ENCODE measurements at places on chromosomes 3 and 15.

GRCh38 chr3:12439161-12439940 is 44.9 kb upstream of the TSEN2 start:
- no peak for DNase-seq

GRCh38 chr15:25864966-25865365 is 1.8 kb upstream of the ATP10A start:
- no peak for DNase-seq

- no peak for DNase-seq
These were observed 11.5 kb upstream of the CCR9 start for GRCh38 chr3:45874677-45875346.

GRCh38 chr15:57259568-57260040 is 116.7 kb upstream of the CGNL1 start:
- no peak for DNase-seq

DNA sequence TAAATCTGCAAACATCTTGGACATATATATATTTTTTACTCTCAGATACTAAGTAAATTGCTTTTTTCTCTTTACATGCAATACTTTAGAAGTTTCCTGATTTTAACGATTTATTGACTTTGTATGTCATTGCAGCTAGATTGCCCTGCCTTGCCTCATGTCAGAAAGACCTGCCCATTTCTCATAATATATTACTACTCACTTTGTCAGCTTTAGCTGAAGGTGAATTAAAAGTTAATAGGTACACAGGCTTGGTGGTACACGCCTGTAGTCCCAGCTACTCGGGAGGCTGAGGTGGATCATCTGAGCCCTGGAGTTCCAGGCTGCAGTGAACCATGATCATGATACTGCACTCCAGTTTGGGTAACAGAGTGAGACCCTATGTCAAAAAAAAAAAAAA is 52.8 kb downstream of the PLS1 start:
- no peak for DNase-seq

GRCh38 chr3:100781301-100781700 is 72.0 kb downstream of the TFG start:
- DNase-seq: no peak

DNA sequence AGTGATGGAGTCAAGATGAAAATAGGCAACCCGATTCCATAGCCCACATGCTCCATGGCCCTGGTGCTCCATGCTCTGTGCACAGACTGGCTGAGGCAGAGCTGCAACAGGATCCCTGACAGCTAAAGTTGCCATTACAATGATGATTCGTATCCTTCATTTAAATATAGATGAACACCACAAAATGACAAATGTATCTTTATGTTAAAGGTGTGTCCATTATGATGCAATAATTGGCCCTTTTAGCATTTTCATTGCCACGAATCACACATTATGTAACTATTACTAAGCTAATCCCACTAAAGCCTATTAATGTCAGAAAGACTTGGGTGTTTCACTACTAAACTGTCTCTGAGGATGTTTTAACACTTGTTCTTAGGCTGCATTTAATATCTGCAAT is 270.2 kb upstream of the THBS1 start:
- no peak for DNase-seq

DNA sequence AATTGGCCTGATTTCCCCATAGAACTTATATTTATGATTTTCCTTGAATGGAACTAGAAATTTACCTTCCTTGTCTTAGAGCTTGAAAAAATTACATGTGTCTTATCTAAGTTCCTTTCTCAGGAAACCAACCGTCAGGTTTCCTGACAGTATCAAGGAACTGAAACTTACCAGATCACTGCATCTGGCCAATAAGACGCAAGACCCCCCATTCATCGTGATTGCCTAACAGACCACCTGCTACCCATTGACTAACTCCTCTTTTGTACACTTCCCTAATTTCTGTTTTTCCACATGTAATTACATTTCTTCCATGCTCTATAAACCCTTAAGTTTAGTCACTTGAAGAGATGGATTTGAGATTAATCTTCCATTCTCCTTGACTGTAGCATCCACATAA is 517.2 kb upstream of the CBLB start:
- no peak for DNase-seq

- DNase-seq: no peak
These were observed 12.0 kb upstream of the TASOR start for GRCh38 chr3:56694867-56695683.

DNA sequence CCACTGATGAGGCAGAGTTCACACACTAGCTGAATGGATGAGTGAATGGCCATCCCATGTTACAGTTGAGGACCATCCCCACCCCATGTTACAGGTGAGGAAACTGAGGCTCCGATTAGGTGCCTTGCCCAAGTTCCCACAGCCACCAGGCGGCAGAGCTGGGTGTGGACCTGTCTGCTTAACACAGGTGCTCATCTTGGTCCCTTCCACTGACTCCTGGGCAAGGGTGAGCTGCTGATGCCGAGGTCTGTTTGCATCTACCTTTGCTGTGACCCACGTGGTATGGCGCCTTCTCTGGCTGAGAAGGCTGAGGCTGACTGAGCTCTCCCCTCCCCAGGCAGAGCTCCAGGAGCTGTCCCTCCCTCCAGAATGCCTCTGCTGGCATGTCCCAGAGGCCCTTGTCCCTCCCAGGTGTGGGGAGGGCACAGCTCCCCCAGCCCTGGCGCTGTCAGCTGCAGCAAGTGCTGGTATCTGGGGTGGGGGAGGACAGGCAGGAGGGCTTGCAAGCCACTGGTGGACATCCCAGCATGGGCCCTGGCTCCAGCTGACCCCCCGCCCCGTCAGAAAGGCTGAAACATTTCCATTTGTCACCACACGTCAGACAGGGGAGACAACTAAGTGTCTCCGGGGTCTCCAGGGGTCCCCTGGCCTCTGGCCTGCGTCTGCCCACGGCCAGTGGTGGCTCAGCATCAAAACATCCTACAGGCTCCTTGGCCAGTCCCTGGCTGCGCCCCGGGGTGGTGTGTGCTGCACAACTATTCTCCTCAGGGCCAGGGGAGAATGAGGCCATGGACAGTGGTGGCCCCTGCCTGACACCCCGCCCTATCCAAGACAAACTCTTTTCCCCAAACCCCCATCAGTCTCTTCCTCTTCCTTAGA is 105.4 kb downstream of the ADCY5 start:
- DNase-seq: no peak

DNA sequence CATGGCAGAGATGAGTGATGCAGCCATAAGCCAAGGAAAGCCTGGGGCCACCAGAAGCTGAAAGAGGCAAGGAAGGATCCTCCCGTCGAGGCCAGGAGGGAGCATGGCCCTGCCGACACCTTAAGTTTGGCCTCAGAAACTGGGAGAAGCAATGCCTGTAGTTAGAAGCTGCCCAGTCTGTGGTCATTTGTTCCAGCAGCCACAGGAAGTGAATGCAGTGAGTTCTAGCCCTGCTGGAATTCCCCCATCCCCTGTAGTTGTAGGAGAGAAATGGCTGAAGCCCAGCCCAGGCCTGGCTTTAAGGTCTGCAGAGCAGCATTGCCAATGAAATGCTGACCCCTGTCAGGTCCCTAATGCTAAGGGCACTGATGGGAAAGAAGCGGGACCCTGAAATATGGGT is 12.2 kb upstream of the CHSY1 start:
- DNase-seq: no peak

DNA sequence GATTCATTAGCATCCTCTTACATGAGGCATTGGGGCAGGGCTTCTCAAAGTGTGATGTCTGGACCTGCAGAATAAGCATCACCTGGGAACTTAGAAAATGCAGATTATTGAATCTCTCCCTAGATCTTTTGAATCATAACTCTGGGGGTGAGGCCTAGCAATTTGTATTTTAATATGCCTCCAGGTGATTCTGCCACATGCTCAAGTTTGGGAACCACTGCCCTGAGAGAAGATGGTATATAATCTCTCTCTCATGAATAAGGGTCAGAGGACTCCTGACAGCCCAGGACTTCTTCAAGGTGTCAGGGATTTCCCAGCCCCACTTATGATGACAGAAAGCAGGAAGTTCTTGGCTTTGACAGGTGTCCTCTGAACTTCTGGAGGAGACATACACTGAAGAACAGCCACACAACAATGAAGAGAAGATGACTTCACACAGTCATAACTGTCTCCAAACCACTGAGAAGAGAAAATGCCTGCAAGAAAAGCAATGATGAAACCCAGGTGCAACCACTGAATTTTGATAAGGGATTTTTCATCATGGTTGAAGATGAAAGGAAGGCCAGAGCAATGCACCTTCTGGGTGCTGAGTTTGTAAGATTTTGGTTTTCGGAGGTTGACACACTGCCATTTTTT is 211.9 kb upstream of the MRPL3 start:
- DNase-seq: no peak

DNA sequence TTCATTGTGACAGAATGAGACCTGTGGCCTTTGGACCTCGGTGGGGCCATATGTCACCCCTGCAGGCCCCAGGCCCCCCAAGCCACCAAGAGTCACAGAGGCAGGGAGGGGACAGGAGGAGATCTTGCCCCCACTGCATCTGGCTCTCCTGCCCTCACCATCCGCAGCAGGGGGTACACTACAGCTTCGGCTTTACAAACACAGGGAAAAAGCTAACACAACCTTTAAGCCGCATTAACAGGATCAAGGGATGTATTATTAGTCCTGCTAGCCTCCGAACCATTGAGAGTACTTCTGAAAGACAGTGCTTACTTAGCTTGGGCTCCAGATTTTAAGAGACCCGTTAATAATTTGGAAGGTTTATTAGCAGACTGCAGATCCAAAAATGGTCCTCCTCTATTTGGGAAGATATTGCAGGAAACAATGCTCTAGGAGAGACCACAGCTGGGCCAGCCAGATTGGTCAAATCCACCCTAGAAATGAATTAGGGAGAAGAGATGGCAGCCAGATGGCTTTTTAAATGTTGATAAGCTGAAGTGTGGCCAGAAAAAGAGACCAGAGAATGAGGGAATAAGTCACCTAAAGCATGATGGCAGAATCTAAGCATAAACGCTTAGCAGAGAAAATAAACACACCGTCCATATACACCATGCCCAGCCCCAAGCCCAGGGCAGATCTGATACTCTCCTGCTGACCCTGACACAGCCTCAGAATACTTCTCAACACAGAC is 31.5 kb downstream of the SRGAP3 start:
- no peak for DNase-seq

DNA sequence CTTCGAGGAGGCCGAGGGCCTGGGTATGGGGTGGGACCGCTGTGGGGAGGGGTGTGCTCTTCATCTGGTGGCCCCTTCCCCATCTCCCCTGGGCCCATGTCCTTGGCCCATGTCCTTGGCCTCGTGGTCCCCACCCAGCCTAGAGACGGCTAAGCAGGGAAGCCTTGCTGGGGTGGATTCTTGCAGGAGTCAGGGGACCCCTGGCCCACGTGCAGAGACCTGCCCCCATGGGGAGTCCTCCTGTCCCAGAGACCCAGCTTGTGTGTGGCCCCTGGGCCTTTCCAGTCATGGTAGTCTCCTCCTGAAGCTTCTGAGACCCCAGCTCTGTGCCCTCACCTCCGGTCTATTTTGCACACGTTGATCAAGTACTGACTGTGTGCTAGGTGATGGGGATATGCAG is 97.4 kb downstream of the TBC1D2B start:
- no peak for DNase-seq

- DNase-seq: no peak
These were observed 71.4 kb downstream of the ANXA2 start for GRCh38 chr15:60326343-60326742.

GRCh38 chr3:193520738-193521137 is 34.0 kb downstream of the ATP13A4 start:
- DNase-seq: no peak

GRCh38 chr3:190631295-190631694 is 117.4 kb downstream of the IL1RAP start:
- DNase-seq: no peak

DNA sequence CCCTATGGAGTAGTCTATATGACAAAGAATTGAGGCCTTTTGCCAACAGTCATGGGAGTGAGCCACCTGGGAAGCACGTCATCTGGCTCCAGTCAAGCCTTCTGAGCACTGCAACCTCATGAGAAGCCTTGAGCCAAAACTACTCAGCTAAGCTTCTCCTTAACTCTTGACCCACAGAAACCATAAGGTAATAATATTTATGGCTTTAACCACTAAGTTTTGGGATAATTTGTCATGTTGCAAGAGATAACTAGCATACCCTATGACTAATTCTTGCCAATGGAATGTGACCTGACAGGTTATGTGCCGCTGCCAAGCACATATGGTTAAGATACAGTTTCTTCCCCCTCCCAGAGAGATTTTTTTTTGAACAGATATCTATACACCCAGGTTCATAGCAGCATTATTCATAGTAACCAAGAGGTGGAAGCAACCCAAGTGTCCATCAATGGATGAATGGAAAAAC is 11.8 kb upstream of the SLC6A11 start:
- DNase-seq: no peak

- DNase-seq: no peak
These were observed 5.9 kb downstream of the LRRC28 start for GRCh38 chr15:99257107-99257750.

DNA sequence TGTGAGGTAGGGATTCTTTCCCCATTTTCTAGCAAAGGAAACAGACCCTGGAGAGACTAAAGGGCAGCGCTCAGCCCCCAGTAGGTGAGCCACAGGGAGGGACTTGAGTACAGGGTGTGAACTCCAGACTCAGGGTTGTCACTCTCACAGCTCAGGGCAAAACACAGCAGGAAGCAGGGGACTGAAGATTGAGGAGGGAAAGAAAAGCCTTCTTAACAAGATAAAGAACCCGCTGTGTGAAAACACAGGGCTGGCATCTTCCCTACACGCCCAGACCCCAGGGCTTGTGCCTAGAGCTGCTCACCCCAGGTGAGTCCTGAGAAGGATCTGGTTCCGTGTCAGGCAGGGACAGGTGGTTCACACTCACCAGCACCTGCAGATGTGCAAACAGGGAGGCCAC is 59.6 kb downstream of the ABTB1 start:
- DNase-seq: no peak

DNA sequence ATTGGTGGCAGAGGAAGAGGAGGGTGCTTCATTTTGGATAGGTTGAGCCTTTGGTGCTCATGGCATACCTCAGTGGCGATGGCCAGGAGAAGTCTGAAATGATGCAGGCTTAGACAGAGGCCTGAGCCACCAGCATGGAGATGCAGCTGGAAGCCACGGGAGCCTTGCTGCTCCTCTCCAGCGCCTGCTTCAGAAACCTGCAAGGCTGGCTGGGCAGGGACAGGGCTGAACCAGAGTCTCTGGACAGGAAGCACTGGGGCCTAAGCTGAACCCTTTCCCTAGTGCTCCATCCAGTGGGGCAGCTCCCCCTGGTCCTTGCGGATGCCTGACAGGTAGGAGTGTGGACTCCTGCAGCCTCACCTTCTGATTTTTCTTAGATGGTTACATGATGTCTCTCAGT is 36.7 kb upstream of the ADCY5 start:
- DNase-seq: no peak

DNA sequence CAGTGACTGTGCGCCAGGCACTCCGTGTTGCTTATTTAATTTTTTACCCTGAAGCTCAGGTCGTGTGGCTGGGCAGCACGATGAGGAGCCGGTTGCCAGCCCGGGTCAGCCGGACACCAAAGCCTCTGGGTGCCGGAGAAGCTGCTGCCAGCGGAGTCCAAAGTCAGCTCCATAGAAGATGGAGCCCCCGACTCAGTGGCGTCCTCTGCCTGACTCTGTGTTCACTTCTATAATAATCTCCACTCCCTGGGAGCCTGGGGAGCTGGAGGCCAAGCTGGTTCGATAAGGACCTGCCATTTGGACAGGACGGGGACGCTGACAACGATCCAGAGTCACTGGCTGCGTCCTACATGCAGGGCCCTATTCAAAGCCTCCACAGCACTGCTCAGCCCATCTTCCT is 78.6 kb downstream of the VGLL4 start:
- DNase-seq: no peak

Measured in activated CD8-positive, alpha-beta memory T cell treated with anti-CD3 and anti-CD28 coated beads, Interleukin-2, amount 10 ng/mL, durations not matched to agents 7 days and 5 days (primary cell).